ENCODE measurements at places on chromosomes 7 and 10. TPM values are rescaled to one million over a fixed set of nuclear protein-coding genes. Genes with fewer than 3 reads are reported as not detected.

PLXDC2 gene
- 3.0 TPM for total RNA-seq

FOXI2 gene
- total RNA-seq, result not detected

LYZL2 gene
- not detected for total RNA-seq

MORN4 gene
- total RNA-seq, result 6.2 TPM

PON3 gene
- 4.7 TPM for total RNA-seq

HIBADH gene
- total RNA-seq, result 55.8 TPM

BAMBI gene
- 1.2 TPM for total RNA-seq

OR2A42 gene
- not detected for total RNA-seq

CFAP70 gene
- total RNA-seq, result 0.55 TPM

FBXO24 gene
- 0.70 TPM for total RNA-seq

OPALIN gene
- not detected for total RNA-seq

METTL27 gene
- 3.2 TPM for total RNA-seq
